BJ (cell line): ENCODE measurements at places on chromosomes 3 and 15.

DNA sequence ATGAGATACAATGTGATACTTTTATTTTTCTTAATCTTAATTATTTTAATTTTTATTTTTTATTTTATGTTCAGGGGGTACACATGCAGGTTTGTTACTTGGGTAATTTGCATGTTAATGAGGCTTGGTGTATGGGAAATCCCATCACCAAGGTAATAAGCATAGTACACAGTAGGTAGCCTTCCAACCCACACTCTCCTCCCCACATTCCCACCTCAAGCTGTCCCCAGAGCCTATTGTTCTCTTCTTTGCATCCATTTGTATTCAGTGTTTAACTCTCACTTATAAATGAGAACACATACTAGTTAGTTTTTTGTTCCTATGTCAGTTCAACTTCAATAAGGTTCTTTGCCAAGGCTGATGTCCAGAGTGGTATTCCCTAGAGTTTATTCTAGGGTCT is 1375.4 kb downstream of the NSUN3 start:
- DNase-seq: no peak

GRCh38 chr3:190110826-190111225 is 9.9 kb downstream of the P3H2 start:
- DNase-seq: no peak

DNA sequence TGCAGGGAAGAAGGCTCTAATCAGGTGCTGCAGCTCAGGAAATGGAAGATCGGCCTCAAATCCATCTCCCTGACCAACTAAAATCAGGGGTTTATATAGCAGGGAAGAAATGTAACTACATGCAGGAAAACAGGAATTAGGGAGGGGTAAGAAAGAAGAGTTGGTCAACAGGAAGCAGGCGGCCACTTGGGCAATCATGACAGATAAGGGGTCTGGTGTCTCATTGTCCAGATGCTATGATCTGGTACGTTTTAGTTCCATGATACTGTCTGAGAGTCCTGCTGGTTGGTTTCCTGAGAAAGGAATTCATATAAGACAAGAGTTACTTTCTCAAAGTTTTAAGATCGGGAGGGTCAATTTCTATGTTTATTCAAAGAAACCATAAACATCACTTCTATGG is 24.2 kb downstream of the KATNBL1 start:
- DNase-seq: no peak

DNA sequence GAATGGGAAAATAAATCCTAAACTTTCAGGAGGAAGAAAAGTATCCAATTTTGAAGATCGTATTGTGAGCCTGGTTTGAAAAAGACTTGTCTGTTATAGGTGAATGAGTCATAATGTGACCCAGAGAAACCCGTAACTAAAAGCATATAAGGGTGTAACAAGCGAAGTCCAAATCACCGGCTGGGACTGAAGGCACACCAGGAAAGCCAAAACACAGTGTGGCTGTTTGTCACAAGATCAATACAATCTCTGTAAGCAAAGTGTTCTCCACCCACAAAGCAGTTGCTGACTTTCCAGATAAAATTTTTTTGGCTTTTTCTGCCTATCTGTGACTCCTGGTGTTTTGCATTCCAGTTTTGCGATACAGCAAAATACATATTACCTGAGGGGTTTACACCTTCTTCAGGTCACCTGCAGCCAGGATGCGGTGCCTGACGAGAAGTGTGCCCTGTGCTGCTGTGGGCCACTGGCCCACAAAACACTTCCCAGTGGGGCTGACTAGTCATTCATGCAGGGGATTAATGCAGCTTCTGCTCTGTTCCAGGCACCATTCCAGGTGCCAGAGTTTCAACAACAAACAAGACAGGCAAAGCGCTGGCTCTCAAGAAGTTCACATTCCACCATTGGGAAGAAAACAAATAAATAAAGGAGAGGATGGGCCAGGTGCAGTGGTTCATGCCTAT is 14.4 kb downstream of the HES1 start:
- no peak for DNase-seq

DNA sequence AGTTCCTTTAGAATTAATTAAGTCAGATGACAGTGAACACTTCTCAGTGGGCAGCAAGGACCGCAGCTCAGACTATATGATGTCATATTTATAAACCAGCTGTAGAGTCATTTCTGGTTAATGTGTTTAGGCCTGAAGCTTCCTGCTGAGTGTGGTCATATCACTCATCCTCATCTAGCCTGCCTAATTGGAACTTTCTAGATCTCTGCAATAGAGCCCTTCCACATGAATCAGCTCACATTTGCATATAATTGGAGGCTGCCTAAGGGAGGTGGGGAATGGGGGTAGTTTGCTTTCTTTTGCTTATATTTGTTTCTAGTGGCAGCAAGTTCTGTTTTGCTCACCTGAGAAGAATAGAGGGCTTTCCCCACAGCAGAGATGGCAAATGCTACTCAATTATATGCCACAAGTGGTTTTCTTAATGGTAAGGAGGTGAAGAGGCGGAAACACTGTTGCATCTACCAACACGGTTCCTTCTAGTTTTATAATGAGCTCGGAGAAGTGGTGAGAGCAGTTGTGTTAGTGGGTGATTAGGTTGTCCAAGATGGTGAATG is 148.1 kb downstream of the KLHL25 start:
- DNase-seq: no peak

GRCh38 chr3:28982906-28983305 is 298.0 kb upstream of the RBMS3 start:
- DNase-seq: no peak

GRCh38 chr3:119967353-119968006 is 126.8 kb downstream of the GSK3B start:
- no peak for DNase-seq

DNA sequence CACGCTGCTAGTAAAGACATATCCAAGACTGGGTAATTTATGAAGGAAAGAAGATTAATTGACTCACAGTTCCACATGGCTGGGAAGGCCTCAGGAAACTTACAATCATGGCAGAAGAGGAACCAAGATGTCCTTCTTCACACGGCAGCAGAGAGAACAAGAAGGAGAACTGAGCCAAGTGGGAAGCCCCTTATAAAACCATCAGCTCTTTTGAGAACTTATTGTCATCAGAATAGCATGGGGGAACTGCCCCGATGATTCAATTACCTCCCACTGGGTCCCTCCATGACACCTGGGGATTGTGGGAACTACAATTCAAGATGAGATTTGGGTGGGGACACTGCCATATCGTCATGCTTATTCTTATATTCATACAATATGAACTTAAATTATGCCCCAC is 49.0 kb downstream of the DUT start:
- DNase-seq: no peak

GRCh38 chr15:45138814-45139765 is 9.3 kb downstream of the DUOX1 start:
- DNase-seq: no peak

DNA sequence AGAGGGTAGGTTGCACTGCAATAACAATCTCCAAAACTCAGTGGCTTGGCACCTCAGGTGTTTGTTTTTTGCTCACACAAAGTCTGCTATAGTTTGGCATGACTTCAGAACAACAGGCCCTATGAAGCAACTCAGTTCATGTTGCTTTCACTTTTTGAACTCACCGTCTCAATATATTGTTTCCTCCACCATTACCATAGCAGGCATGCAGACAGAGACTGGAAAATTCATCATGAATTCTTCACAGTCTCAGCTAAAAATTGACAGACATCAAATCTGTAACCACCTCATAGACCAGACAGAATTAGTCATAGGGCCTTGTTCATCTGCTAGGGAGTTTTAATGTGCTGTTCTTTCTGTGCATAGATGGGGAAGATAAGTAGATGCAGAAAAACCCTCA is 161.4 kb upstream of the POU1F1 start:
- no peak for DNase-seq

DNA sequence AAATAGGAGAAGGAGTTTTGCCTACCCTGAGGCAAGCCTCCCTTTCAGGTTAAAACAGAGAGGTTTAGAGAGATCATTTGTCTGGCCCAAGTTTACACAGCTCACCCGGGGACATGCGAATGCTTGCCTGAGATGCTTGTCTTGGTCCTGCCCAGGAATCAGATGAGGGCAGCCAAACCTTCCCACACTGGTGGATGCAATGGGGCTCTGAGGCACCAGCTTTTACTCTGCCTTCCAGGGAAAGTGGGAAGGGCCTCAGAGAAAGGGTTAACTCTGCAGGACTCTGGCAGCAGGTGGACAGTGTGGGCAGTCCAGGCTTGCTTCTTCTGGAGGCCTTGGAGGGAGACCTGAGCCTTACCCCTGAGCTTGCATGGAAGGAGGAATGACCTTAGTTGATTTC is 90.0 kb downstream of the LRRK1 start:
- DNase-seq: no peak

- no peak for DNase-seq
Observed at GRCh38 chr3:107430996-107431245, 53.7 kb downstream of the CCDC54 start.

GRCh38 chr3:14415501-14415900 is 13.1 kb downstream of the SLC6A6 start:
- peak; percentile 56 for DNase-seq

DNA sequence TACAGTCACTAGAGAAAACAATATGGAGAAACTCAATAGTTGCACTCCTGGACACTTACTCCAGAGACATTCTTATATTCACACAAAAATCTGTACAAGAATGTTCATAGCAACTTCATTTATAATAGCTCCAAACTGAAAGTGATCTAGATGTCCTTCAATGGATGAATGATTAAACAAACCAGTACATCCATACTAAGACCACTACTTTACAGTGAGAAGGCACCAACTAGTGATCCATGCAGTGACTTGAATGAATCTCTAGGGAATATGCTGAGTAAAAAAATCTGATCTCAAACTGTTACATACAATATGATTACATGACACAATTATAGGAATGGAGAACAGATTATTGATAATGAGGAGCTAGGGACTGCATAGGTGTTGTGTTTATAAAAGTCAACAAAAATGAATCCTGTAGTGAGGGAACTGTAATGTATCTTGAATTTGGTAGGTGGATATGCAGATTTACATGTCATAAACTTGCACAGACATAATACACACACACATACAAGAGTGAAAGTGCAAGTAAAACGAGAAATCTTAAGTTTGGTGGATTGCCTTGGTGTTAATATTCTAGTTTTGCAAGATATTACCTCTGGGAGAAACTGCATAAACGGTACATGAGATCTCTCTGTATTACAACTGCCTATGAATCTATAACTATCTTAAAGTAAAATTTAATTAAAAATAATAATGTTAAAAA is 85.7 kb downstream of the SPATA16 start:
- DNase-seq: no peak

DNA sequence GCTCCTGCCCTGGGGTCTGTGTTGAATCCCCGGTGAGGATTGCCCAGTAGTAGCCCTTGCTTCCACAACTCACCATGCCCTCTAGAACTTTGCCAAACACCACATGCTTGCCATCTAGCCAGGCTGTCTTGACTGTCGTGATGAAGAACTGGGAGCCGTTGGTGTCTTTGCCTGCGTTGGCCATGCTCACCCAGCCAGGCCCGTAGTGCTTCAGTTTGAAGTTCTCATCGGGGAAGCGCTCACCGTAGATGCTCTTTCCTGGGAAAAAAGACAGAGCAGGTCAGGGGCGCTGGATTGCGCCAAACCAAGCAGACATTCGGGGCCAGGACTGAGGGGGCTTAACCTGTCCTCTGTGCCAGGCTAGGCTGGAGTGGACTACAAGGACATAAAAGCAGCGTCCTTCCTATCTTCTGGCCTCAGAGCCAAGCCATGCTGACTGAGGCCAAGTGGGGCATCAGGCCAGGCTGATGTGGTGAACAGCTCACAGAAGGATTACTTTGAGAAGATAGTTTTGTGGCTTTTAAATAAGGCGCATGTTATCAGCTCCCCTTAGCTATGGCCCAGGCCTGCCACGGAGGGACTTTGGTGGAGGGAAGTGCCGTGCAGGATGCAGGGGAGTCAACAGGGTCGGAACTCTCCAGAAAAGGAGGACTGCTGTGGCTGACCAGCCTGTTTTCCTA is 5.3 kb downstream of the SNX22 start:
- DNase-seq: no peak

DNA sequence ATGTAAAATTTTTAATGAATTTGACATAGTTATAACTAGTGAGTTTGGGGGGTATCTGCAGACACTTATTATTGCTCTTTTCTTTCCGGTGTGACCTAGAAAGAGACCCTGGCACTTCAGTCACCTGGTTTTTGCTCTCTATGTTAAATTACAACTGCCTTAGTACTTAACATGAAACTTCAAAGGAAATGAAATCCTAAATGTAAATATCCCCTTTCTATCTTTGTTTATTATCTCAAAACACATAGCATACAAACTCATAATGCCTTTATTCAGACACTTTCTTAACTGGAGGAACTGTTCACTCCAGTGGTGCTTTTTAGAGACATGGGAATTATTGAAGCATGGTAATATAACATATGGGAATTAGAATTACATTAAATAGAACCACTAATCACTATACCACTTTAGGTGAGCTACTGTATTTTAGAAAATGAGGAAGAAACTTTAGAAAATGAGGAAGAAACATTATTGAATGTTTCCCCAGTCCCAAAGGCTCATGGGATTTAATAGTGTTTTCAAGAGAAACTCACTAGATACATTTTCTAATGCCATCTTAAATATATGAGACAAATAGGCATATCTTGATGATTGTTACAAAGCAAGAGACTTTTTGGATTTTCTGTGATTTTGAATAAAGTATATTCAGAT is 119.5 kb upstream of the MLF1 start:
- DNase-seq: no peak

- DNase-seq: no peak
Observed at GRCh38 chr3:66425032-66425431, 75.8 kb downstream of the LRIG1 start.
